Right ventricle myocardium inferior (tissue), 1 donor: ENCODE measurements at places on chromosomes 4 and X. TPM values are rescaled to one million over a fixed set of nuclear protein-coding genes. Genes with fewer than 3 reads are reported as not detected.

Gene STBD1
- 29.4 TPM for total RNA-seq

Gene STARD8
- 11.7 TPM for total RNA-seq

Gene CLGN
- total RNA-seq: 76.3 TPM

Gene CFAP99
- not detected for total RNA-seq

Gene TBX22
- 0.38 TPM for total RNA-seq

Gene NPY1R
- total RNA-seq: 0.46 TPM

Gene RPL36A
- total RNA-seq: 78.1 TPM

Gene NPY2R
- total RNA-seq: not detected

Gene CFI
- total RNA-seq: 11.5 TPM

Gene SPP1
- total RNA-seq: 5.0 TPM

Gene HGFAC
- total RNA-seq: 1.5 TPM

Gene TEX13B
- total RNA-seq: not detected

Gene CSN1S1
- not detected for total RNA-seq

Gene MAGEB16
- total RNA-seq: not detected
